Stimulated activated naive CD8-positive, alpha-beta T cell treated with anti-CD3 and anti-CD28 coated beads, Interleukin-15, Interleukin-2, amounts not matched to agents 100 U/mL and 50 U/mL, for 24 hours (primary cell): ENCODE measurements at places on chromosomes 6 and 20.

DNA sequence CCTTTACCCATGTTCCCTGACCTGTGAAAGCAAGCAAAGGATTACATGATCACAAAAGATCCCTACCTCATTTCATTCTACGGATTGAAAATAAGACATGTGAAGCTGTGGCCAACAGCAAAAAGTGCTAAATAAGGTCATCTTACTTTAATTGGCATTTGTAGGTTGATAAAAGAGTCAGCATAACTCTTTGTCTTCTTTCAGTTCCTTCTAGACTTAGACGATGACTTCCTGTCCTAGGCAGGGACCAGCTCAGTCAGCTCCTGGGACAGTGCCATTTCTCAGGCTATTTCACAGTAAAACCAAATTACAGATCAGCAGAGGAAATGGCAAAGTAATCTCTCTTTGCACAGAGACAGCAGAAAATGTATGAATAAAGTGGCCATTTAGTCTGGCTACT is 480.7 kb downstream of the RFPL4B start:
- DNase-seq: no peak

DNA sequence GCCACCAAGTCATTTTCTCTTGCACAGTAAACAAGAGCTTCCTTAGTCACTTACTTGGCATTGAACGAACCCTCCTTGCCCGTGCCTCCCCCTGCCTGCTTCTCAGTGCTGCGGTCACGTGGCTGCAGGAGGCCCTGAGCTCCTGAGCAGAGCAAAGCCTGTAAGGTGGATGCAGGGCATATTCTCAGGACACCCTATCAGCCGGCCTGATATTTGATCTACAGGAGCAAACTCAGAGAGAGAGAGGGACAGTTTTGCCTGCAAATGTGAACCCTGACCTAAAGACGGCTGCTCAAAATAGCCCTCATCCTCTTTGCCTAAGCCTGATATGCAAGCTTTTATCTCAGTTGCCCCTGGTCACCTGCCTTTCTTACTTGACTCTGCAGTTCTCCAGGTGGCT is 93.0 kb upstream of the POPDC3 start:
- DNase-seq: no peak

GRCh38 chr6:117169781-117170281 is 95.5 kb upstream of the VGLL2 start:
- no peak for DNase-seq

GRCh38 chr20:58467572-58468527 is 47.3 kb downstream of the APCDD1L start:
- DNase-seq: no peak
